ENCODE measurements at places on chromosomes 3 and 15.

DNA sequence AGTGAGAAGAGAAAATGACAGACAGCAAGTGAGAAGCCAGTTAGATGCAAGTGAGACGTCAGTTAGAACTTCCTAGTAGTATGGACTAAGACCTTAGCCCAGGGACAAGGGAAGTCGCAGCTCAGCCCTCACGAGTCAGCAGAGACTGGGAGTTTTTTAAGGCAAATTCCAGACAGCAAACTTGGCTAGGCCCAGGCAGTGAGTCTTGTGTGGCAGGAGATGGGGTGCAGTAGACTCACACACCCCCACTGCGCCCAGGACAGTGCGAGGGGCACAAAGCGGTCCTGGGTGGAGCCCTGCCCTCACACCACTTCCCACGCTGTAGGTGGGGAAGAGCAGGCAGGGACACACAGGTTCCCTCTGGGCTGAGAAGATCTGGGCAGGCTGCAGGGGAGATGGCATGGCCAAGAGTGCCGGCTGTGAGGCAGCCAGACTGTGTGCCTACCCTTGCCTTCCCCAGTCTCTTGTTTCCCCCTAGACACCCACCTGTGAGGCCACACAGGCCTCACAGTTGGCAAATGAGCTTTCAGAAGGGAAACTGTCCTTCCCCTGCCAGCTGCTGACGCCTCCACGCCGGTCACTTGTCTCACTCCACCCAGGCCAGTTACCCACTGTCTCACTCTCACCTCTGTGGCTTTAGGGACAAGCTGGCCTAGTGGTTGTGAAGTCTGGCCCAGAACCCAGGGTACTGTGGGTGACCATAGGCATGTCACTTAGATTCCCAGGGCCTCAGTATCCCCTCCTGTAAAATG lies 13.7 kb upstream of the PRKCD start:
- no peak for DNase-seq

GRCh38 chr3:147412261-147412916 lies 3.2 kb downstream of the ZIC1 start:
- no peak for DNase-seq

- no peak for DNase-seq
These were observed 196.7 kb upstream of the TPRG1 start for GRCh38 chr3:188974856-188975599.

DNA sequence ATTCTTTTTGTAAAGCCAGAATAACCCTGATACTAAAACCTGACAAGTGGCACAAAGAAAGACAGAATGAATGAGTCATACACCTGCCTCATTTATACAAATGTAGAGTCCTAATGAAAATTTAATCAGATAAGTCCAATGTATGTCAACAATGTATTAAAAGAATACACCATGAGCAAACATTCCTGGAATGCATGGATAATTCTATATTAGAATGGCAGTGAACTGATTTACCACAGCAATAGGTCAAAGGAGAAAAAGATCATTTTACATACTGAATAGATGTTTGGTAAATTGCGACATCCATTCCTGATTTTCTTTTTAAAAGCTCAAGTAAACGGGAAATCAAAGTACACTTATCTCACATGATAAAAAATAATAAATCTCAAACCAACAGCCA lies 11.2 kb upstream of the LOXL1 start:
- DNase-seq, result no peak

DNA sequence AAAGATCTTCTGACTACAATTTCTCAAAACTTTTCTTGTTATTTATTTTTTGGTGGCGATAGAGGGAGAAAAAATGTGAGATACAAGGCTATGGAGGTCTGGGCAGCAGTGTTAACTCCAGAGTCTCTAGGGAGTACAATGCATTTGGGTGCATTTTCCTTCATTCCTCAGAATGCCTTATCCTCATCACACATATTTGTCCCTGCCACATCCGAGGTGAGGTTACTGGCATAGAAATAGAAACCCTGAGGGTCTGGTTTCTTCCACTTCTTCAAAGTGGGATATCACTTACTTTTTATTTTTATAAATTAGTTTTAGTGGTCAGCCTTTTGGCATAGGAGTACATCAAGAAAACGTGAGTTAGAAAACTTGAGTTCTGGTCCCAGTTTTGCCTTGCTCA lies 150.4 kb downstream of the TIGIT start:
- DNase-seq, result no peak

GRCh38 chr15:51856714-51857380 lies 27.4 kb downstream of the TMOD3 start:
- no peak for DNase-seq

DNA sequence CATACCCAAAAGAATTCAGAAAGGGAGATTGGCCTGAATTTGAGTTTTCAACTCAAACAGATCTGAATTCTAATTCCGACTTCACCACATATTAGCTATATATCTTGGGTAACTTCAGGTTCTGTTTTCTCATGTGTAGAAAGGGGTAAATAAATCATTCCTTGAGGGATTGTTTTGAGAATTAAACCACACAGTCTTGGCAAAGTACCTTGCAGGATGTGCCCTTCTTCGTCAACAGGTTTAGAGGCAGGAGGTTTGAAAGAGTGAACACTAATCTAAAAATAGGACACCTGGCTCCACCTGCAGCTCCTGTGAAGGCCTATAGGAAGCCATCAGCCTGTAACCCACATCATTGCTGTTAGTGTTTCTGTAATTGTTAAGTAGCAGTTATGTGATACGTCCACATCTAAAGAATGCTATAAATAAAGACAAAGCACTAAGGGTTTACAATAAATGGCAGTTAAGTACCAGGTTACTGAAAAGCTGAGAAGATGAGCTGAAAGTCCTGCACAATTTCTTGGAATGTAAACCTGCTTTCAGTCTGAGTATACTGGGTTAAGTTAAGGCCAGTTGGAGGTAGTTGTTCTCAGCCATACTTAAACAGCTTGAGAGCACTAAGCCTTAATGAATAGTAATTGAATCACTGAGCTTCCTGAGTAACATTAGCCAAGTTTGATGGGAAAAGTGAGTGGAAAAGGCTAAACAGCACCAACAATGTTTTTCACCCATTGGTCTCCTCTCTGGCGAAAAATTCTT lies 6.0 kb downstream of the CCDC80 start:
- no peak for DNase-seq

GRCh38 chr15:41995476-41995855 lies 23.1 kb upstream of the EHD4 start:
- no peak for DNase-seq
